ENCODE measurements at places on chromosomes 6 and 20. TPM values are rescaled to one million over a fixed set of nuclear protein-coding genes. Genes with fewer than 3 reads are reported as not detected.
A peak's percentile ranks its signal among the peaks of the same experiment; 100 is the strongest.

DNA sequence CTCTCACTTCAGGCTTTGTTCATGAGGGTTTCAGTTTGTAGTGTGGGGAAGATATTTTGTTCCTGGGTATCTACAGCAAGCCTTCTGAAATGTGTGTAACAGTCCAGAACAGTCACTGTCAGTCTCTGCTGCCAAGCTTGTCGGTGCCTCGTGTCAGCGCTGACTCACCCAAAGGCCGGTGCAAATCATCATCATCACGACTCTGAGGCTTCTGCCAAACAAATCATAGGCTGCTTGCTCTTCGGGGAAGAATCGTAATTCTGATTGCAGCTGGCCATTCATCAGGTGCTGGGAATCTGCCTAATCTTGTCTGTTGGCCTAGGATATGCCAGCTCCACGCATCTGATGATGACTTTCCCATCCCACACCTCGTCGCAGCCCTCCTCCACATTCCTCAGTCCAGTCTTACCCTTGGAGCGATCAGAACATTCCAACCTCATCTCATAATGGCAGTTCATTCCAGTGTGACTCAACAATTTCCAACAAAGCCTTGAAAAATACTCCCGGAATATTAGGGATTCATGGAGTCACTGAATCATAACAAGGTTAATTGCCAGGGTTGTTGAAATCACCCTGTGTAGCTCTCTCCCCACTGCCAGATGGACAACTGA, 40.9 kb downstream of the ALDH8A1 start:
- peaks cover 23% of the 10 kb centered on the region for H3K4me1 ChIP-seq
- H3K36me3 ChIP-seq, result no peaks in the 10 kb centered on the region
- H3K27me3 ChIP-seq, result no peaks in the 10 kb centered on the region
- H3K4me3 ChIP-seq, result peak overlapping the region; percentile 17
- peak; percentile 89 for DNase-seq

GRCh38 chr6:747028-747427, 54.1 kb upstream of the EXOC2 start:
- no peak for DNase-seq
- peaks cover 10% of the 10 kb centered on the region for H3K4me1 ChIP-seq
- H3K27ac ChIP-seq, result no peak overlapping the region
- no peak overlapping the region for H3K4me3 ChIP-seq
- no peaks in the 10 kb centered on the region for H3K27me3 ChIP-seq
- H3K36me3 ChIP-seq, result no peaks in the 10 kb centered on the region

GRCh38 chr6:155818698-155819097, 363.1 kb upstream of the NOX3 start:
- no peak for DNase-seq
- H3K4me3 ChIP-seq, result no peak overlapping the region
- no peak overlapping the region for H3K27ac ChIP-seq
- no peaks in the 10 kb centered on the region for H3K27me3 ChIP-seq
- H3K36me3 ChIP-seq, result no peaks in the 10 kb centered on the region

DNA sequence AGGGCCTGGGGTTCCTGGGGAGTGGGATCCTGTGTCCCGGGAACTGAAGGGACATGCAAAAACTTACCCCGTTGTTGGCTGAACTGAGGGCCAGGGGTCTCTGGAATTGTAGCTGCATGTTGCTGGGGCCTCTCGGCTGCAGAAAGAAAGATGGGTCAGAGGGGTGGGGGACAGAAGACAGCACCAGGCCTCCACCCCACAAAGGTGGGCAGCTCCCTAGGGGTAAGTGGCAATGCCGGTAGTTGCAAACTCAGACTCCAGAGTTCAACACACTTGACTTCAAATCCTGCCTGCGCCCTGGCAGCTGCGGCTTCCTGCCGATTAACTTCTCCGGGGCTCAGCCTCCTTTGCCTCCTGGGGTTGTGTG, 4.8 kb downstream of the ZBP1 start:
- H3K4me1 ChIP-seq, result no peaks in the 10 kb centered on the region
- no peak overlapping the region for H3K27ac ChIP-seq
- peaks cover 12% of the 10 kb centered on the region for H3K27me3 ChIP-seq
- H3K36me3 ChIP-seq, result no peaks in the 10 kb centered on the region

GRCh38 chr6:132187816-132188215, 213.5 kb downstream of the MOXD1 start:
- no peak for DNase-seq
- H3K27me3 ChIP-seq, result no peaks in the 10 kb centered on the region
- H3K4me1 ChIP-seq, result peaks cover 29% of the 10 kb centered on the region
- H3K27ac ChIP-seq, result no peak overlapping the region

DNA sequence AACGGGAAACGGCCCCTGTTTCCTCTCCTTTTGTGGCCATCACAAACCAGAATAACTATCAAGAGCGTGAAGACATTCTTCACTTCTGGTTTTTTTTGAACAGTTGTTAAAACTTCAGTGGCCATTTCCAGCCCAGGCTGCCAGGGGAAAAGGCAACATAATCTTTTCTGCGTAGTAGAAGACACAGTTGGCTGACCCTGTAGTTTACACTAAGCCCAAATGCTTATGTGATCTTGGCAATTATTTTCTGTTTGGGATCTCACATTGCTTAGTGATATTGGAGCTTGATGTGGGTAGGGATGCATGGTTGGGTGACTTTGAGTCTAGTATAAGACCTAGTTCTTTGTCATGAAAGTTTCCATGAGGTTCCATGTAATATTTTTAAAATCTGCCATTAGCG, 449.4 kb upstream of the CDH4 start:
- H3K4me1 ChIP-seq, result no peaks in the 10 kb centered on the region
- no peaks in the 10 kb centered on the region for H3K36me3 ChIP-seq
- DNase-seq, result no peak
- no peak overlapping the region for H3K27ac ChIP-seq

DNA sequence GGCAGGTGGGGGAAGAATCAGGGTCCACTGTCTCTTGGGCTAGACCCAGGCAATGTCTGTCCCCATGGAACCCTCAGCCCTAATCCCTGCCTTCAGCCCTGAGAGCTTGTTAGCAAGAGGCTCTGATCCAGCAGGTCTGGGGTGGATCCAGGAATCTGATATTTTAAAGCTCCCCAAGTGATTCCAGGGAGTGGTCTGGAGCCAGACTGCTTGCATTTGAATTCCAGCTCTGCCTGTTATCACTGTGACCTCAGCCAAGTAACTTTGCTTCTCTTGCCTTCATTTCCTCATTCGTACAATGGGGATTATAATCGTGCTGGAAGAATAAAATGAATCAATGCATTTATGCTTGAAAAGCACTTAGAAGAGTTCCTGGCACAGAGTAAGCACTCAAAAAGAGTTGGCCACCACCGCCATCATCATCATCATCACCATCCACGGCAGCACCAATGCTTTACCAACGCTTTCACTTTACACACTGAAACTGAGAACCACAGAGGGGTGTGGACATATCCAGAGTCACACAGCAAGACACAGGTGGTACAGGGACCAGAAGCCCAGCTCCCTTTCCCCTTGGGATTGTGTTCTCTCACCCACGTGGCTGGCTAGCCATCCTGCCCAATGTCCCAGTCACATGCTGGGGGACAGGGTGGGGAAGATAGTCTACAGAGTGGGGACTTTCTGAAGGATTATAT, 75.7 kb upstream of the RALY start:
- no peaks in the 10 kb centered on the region for H3K4me1 ChIP-seq
- no peak for DNase-seq
- no peak overlapping the region for H3K27ac ChIP-seq

- no peaks in the 10 kb centered on the region for H3K27me3 ChIP-seq
- H3K36me3 ChIP-seq, result peaks cover 42% of the 10 kb centered on the region
- no peak overlapping the region for H3K27ac ChIP-seq
- no peak overlapping the region for H3K4me3 ChIP-seq
- peaks cover 15% of the 10 kb centered on the region for H3K4me1 ChIP-seq
Measured at GRCh38 chr6:117559299-117559698, 43.0 kb downstream of the GOPC start.

GRCh38 chr20:35854713-35855348, 83.0 kb downstream of the PHF20 start:
- H3K27ac ChIP-seq, result no peak overlapping the region
- DNase-seq, result no peak
- peaks cover 9% of the 10 kb centered on the region for H3K4me1 ChIP-seq

DNA sequence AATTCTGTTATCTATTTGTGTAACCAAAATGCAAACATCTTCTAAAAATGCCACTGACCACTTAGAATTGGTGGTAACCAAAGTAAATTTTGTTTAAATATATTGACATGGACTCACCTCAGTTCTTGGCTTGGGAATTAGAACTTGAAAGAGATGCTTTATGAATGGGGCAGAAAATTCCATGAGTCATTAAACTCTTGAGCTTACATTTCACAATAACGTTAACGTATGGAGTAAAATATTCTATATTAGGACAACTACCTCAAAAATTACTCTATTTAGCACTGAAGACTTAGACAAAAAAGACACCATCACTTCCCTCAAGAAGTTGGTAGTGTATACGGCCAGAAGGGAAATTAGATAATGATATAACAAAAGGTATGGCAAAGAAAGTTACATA, 752.2 kb upstream of the MARCKS start:
- H3K4me3 ChIP-seq, result no peak overlapping the region
- H3K36me3 ChIP-seq, result no peaks in the 10 kb centered on the region
- H3K27ac ChIP-seq, result no peak overlapping the region

DNA sequence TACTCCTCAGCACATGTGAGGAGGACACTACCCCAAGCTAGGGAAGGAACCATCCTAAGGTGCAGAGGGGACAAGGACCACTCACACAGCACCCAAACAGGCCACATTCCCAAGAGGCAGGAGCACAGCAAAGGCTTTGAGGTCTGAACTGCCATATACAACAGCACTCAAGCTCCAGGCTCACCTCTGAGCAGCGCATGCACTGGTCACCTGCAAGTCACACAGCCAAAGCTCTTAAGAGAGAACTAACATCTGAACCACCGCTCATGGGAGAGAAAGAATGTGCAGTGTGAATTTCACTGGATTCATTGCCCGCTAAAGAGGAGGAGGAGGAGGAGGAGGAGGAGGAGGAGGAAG, 31.0 kb downstream of the NPEPL1 start:
- peaks cover 12% of the 10 kb centered on the region for H3K27me3 ChIP-seq
- H3K4me3 ChIP-seq, result no peak overlapping the region
- no peak for DNase-seq
- no peak overlapping the region for H3K27ac ChIP-seq

- H3K4me3 ChIP-seq, result no peak overlapping the region
- H3K36me3 ChIP-seq, result no peaks in the 10 kb centered on the region
- no peak overlapping the region for H3K27ac ChIP-seq
Measured at GRCh38 chr6:2938632-2939083, 32.7 kb downstream of the SERPINB6 start.

Gene PGC
- total RNA-seq, result not detected

Gene SLC12A5
- not detected for total RNA-seq

Gene PNPLA1
- not detected for total RNA-seq

Gene VSX1
- not detected for total RNA-seq

Gene WFDC5
- total RNA-seq, result not detected

Measured in SJSA1 (cell line).